ENCODE measurements at places on chromosomes 5 and 9.

DNA sequence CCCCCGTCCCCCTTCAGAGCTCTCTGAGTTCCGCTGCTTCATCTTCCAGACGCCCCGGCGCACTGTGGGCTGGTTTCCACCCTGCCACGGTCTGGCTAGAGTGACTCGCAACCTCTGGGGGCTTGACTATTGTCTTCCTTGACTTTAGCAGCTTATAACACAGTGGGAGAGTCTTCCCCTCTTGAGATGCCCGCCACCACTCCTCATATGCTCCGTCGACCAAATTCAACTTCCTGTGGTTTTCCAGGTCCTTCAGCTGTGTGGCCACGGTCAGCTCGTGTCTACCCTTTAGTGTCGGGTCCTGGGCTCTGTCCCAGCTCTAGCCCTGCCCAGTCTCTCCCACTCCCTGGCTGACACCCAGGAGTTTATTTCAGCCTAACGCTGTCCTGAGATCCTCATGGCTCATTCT is 28.2 kb upstream of the NCS1 start:
- peaks cover 66% of the 10 kb centered on the region for H3K4me1 ChIP-seq
- peak overlapping the region; percentile 43 for H3K4me3 ChIP-seq
- peak overlapping the region; percentile 73 for H3K27ac ChIP-seq
- H3K36me3 ChIP-seq: peaks cover under 1% of the 10 kb centered on the region
- peak; percentile 41 for DNase-seq
- peaks cover 24% of the 10 kb centered on the region for H3K27me3 ChIP-seq

GRCh38 chr5:120306303-120306702 is 157.8 kb upstream of the PRR16 start:
- no peaks in the 10 kb centered on the region for H3K4me1 ChIP-seq
- H3K4me3 ChIP-seq: no peak overlapping the region
- no peak overlapping the region for H3K27ac ChIP-seq
- no peaks in the 10 kb centered on the region for H3K36me3 ChIP-seq
- H3K27me3 ChIP-seq: no peaks in the 10 kb centered on the region

DNA sequence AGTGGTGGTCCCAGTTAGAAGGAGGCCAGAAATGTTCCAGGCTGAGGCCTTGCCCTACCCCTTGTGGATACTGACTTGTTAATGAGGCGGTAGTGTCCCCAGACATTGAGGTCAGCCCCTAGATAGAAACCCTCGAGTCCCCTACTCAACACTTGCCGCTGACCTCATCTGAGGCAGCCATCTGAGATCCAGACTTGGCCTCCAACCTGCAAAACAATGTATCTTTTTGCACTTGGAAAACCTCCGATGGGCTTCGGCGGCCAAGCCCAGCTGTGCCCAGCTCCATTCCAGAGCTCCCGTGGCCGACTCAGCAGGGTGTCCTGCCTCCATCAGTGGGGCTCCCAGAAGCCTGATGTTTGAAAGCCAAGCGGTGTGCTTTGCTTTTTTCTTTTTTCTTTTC is 122.1 kb downstream of the WNK2 start:
- DNase-seq: no peak
- no peaks in the 10 kb centered on the region for H3K36me3 ChIP-seq
- H3K4me3 ChIP-seq: no peak overlapping the region
- peaks cover 3% of the 10 kb centered on the region for H3K4me1 ChIP-seq
- no peaks in the 10 kb centered on the region for H3K27me3 ChIP-seq

GRCh38 chr9:127081250-127082185 is 40.9 kb downstream of the ANGPTL2 start:
- H3K4me3 ChIP-seq: no peak overlapping the region
- peaks cover 5% of the 10 kb centered on the region for H3K27me3 ChIP-seq
- no peak for DNase-seq
- H3K27ac ChIP-seq: no peak overlapping the region
- peaks cover 4% of the 10 kb centered on the region for H3K4me1 ChIP-seq

GRCh38 chr5:174078416-174078815 is 32.9 kb downstream of the NSG2 start:
- H3K27ac ChIP-seq: no peak overlapping the region
- no peak overlapping the region for H3K4me3 ChIP-seq
- H3K4me1 ChIP-seq: no peaks in the 10 kb centered on the region
- H3K36me3 ChIP-seq: no peaks in the 10 kb centered on the region
- no peak for DNase-seq

- H3K27me3 ChIP-seq: no peaks in the 10 kb centered on the region
- H3K27ac ChIP-seq: no peak overlapping the region
- no peaks in the 10 kb centered on the region for H3K36me3 ChIP-seq
- H3K4me3 ChIP-seq: no peak overlapping the region
- H3K4me1 ChIP-seq: peaks cover 19% of the 10 kb centered on the region
Observed at GRCh38 chr9:121322037-121322736, 47.9 kb downstream of the STOM start.

DNA sequence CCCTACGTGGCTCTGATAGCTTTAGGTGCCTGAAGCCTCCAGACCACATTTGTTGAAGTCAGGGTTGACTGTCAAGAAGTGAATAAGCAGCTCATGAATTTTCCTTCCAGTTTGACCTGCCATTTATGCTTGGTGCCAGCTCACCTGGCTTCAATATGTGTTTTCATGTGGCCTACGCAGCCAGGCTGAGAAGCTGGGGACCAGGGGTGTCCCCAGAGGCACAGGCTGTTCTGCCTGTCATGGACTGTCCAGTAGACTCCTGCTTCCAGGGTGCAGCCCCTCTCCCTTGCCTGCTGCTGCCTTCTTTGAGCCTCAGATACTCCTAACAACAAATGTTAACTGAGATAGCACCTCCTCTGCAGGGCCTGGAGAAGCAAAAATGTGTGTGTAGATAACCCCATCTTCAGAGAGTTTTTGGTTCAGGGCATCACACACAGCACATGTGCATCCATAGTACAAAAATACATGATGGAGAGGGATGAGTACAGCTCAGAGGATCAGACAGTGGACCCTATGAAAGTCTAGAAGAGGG is 5.8 kb downstream of the TNFAIP8 start:
- no peaks in the 10 kb centered on the region for H3K27me3 ChIP-seq
- peaks cover 86% of the 10 kb centered on the region for H3K36me3 ChIP-seq
- peak overlapping the region; percentile 100 for H3K27ac ChIP-seq
- H3K4me1 ChIP-seq: peaks cover 94% of the 10 kb centered on the region
- no peak for DNase-seq
- H3K4me3 ChIP-seq: peak overlapping the region; percentile 95

DNA sequence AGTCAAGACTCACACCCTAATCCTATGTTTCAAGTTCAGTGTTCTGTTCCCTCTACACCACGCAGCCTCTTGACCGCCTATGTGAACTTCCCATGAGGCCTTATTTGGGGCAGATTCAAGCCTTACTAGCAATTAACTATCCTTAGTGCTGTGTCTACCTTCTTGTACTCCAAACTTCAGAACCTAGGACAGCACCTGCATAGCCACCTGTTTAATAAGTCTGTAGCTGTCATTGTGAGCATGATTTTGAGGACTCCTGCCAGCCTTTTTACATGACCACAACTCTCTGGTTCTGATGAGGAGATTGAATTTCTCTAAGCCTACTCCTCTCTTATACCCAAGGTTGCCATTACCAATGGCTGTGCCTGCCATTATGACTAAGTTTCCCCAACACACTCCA is 50.8 kb upstream of the PCSK1 start:
- peaks cover 1% of the 10 kb centered on the region for H3K27me3 ChIP-seq
- H3K4me3 ChIP-seq: no peak overlapping the region
- no peaks in the 10 kb centered on the region for H3K36me3 ChIP-seq
- H3K27ac ChIP-seq: no peak overlapping the region

GRCh38 chr5:156678484-156678883 is 171.6 kb upstream of the PPP1R2B start:
- H3K4me3 ChIP-seq: no peak overlapping the region
- H3K4me1 ChIP-seq: peaks cover 4% of the 10 kb centered on the region
- no peak for DNase-seq
- H3K27ac ChIP-seq: no peak overlapping the region
- no peaks in the 10 kb centered on the region for H3K36me3 ChIP-seq

DNA sequence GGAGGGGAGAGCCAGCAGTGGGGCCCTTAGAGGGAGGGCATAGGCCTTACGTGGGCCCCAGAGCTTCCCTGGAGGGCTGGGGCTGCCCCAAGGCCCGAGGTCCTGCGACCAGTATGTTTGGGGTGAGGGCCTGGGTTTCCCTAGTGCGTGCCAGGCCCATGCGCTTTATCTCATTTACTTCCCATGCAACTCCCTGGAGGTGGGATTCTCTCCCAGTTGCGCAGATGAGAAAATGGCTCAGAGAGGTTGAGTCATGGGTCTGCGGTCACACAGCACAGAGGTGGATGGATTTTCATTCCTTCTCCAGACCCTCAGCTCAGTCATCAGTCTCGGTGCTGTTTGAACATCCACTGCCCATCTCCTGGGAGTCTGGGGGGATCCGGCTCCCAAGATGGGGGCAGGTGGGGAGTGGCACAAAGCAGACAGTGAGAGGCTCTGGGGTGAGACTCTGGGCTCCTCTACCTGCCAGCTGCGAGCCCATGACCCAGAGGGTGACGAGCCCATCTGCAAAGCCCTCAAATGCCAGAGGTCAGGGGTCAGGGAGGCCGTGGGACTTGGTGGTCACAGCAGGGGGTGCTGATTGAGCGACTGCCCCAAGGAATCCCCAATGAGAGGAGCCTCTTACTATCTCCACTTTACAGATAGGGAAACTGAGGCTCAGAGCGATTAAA is 171.2 kb downstream of the GAPVD1 start:
- H3K27me3 ChIP-seq: no peaks in the 10 kb centered on the region
- H3K27ac ChIP-seq: no peak overlapping the region
- no peak overlapping the region for H3K4me3 ChIP-seq
- no peak for DNase-seq
- no peaks in the 10 kb centered on the region for H3K4me1 ChIP-seq

DNA sequence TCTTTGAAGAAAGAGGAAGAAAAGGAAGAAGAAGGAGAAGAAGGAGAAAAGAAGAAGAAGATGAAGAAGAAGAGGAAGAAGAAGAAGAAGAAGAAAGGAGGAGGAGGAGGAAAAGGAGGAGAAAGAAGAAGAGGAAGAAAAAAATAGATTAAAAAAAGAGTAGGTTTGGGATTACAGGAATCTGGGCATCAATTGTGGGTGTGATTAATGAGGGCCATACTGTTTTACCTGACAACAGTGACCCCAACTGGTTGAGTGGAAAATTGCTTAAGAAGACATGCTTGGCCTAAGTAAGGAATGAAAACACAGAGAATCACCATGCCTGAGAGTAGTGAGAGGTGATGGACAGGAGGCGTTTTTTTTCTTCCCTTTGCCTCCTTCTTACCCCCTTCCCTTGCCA is 114.6 kb downstream of the FAM170A start:
- DNase-seq: no peak
- no peak overlapping the region for H3K27ac ChIP-seq
- H3K4me3 ChIP-seq: no peak overlapping the region
- no peaks in the 10 kb centered on the region for H3K36me3 ChIP-seq
- no peaks in the 10 kb centered on the region for H3K27me3 ChIP-seq

DNA sequence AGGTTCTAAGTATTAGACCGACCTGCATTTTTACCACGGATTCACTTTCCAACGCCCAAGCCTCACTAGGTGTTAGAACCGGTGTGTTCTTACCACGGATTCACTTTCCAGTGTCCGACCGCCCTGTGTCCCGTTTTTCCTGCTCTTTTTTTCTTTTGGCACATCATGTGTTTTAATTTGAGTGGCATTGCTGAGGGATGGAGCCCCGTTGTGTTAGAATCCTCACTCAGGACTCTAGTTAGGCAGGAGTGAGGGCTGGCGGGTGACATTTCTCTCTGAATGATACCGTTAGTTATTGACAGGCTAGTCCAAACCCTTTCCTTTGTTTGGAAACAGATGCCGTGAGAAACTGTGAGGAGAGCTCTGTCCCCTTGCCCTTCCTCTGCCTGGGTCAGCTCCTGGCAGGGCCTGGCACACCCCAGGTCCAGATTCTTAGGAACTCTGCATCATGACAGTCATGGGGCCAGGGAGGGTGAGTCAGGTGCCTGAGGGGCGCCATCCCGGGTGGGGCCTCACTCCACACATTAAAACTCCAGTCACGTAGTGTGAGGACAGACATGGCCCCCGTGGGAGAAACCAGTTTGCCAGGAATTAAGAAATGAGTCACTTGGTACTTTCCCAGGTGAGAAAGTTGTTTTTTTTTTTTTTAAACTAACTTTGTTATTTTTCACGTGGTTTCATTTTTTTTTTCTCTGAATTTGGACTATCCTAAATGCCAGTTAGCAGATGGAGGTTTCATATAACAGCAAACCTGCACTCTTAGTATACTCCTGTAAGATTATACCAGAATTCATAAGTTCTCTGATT is 15.8 kb downstream of the EXOC3 start:
- peaks cover 75% of the 10 kb centered on the region for H3K36me3 ChIP-seq
- H3K4me1 ChIP-seq: peaks cover 64% of the 10 kb centered on the region
- H3K4me3 ChIP-seq: peak overlapping the region; percentile 59
- H3K27me3 ChIP-seq: no peaks in the 10 kb centered on the region
- peak overlapping the region; percentile 85 for H3K27ac ChIP-seq
- DNase-seq: peak; percentile 74

DNA sequence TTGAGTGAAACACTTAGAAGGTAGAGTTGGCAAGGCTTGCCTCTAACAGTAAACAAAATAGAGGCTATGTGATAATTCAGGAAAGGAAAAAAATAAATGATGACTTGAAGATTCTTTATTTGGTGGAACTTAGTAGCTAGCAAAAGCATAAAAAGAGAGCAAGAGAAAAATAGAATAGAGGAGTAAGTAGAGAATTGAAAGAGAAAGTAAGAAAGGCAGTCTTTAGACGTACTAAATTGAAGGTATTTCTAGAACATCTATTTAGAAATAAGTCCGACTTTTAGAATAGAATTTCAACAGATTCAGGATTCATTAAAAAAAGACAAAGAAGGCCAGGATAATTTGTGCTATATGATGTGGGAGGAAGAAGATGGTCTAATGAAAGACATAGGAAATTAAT is 128.1 kb upstream of the MINAR2 start:
- H3K27me3 ChIP-seq: no peaks in the 10 kb centered on the region
- no peaks in the 10 kb centered on the region for H3K4me1 ChIP-seq
- no peaks in the 10 kb centered on the region for H3K36me3 ChIP-seq

- no peak overlapping the region for H3K27ac ChIP-seq
- no peaks in the 10 kb centered on the region for H3K36me3 ChIP-seq
- no peak overlapping the region for H3K4me3 ChIP-seq
- H3K27me3 ChIP-seq: peaks cover 3% of the 10 kb centered on the region
- DNase-seq: no peak
- peaks cover 23% of the 10 kb centered on the region for H3K4me1 ChIP-seq
Observed at GRCh38 chr5:89270901-89271300, 387.9 kb upstream of the MEF2C start.

DNA sequence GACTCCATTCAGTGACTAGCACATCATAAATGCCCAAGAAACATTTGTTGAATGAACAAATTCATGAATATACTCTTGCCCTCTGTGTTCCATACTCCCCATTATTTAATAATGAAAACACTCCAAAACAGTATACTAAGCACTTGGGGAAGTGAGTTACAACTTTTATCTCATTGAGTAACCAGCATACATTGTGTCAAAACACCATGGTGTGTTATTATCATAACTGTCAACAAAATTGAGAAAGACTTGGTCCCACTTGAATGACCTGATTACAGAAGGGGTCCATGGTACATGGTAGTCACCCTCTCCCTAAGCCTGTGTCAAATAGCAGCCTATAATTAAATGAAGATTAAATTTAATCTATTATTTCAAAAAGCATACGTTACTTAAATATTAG is 16.2 kb downstream of the ANKH start:
- H3K27me3 ChIP-seq: no peaks in the 10 kb centered on the region
- H3K4me1 ChIP-seq: peaks cover 6% of the 10 kb centered on the region
- no peak overlapping the region for H3K27ac ChIP-seq
- peaks cover 4% of the 10 kb centered on the region for H3K36me3 ChIP-seq

Data from activated naive CD8-positive, alpha-beta T cell treated with anti-CD3 and anti-CD28 coated beads, Interleukin-2, amount 50 U/mL, for 24 hours (primary cell).